PC-9 (cell line): ENCODE measurements at places on chromosomes 7 and 10.

DNA sequence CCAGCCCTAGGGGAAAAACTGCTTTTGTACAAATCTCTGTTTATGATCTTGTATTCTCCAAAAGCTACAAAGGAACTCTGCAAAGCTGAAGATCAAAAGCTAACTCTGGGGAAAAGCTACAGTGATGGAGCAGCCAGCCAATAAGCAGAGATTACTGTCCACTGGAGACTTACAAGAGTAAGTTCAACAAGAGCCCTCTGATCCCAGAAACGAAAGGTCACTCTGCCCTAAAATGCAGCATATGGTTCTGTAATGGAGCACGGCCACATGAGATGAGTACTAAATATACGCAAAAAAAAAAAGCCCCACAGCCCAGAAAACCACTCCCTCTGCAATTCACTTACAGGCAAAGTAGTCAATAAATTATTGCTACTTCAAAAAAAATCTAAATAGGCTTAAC is 60.1 kb downstream of the ERCC6 start:
- no peak for DNase-seq

DNA sequence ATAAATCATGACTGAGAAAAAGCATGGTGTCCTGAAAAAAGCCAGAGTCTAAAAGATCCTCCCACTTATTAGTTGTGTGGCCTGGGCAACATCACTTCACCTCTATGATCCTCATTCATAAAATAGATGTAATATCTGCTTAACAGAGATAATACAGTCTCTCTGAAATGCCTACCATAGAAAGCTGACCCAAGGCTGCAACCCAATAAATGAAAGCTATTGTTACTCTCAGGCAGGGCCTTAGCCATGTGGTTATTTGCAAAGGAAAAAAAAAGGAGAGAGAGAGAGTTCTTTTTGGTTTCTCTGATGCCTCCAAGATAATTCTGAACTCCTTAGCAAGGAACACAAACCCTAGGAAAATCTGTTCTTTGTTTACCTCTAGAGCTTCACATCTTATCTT is 7.9 kb downstream of the FAM13C start:
- no peak for DNase-seq

DNA sequence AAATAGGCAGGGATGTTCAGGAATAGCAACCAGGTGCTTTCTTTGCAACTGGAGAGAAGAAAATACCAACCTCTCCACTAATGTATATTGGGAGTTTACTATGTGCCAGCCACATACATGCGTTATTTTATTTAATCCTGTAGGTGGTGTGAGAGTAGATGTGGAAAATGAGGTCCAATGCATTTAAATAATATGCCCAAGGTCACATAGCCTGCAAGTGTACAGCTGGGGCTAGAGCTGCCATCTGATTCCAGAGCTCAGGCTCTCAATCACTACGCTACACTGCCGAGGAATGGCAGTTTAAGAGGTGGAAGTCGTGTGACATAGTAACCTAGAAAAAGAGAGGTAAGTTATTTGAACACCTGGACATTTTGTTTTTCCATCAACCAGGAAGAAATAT is 277.0 kb downstream of the EXOC4 start:
- DNase-seq: no peak

DNA sequence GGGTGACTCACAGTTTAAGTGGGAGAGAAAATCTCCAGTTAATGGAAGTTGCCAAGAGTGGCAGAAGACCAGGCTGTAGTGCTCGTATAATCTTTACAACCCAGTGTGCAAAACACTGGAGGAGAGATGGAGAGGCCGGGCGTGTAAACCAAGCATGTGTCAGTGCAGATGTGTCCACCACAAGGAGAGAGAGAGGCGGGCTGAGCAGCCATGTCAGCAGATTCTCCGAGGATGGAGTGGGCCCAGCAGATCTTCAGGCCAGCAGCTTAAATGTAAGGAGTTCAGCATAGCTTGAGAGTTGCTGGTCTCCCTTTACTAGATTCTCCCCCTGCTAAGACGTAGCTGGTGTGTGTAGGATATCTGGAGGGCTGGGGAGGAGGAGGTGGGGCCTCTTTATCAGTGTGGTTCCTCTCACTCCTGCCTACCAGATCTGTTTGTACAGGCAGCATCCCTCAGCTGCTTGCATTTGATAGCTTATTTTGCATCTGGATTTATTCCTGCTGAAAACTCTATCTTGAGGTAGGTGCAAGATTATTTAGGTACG is 13.7 kb downstream of the BPGM start:
- DNase-seq: no peak

- no peak for DNase-seq
Observed at GRCh38 chr10:24726626-24727025, 2.9 kb upstream of the ARHGAP21 start.

GRCh38 chr7:5510426-5511045 is 86.9 kb upstream of the TNRC18 start:
- no peak for DNase-seq

DNA sequence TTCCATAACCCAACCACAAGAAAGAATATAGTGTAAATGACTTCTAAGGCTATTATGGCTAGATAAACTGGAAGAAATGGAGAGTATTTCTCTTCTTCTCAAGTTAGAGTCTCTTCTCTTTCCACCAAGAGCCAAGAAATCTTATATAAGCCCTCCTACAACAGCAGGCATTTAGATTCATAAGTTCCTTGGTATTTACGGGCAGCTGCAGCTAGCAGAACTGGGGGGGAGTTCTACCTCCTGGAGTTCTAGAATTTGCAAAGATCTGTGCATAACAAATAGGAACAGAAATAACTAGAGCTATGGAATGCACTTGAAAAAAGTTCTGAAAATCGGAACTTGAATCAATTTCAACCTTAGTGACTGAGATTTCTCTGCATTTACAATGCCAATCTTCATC is 715.2 kb upstream of the GRM3 start:
- no peak for DNase-seq

GRCh38 chr10:19947656-19948055 is 131.4 kb downstream of the PLXDC2 start:
- no peak for DNase-seq
